ENCODE measurements at places on chromosomes 2 and 18.
A peak's percentile ranks its signal among the peaks of the same experiment; 100 is the strongest.

GRCh38 chr2:37877457-37878315 is 47.4 kb upstream of the RMDN2 start:
- DNase-seq: peak; percentile 69

DNA sequence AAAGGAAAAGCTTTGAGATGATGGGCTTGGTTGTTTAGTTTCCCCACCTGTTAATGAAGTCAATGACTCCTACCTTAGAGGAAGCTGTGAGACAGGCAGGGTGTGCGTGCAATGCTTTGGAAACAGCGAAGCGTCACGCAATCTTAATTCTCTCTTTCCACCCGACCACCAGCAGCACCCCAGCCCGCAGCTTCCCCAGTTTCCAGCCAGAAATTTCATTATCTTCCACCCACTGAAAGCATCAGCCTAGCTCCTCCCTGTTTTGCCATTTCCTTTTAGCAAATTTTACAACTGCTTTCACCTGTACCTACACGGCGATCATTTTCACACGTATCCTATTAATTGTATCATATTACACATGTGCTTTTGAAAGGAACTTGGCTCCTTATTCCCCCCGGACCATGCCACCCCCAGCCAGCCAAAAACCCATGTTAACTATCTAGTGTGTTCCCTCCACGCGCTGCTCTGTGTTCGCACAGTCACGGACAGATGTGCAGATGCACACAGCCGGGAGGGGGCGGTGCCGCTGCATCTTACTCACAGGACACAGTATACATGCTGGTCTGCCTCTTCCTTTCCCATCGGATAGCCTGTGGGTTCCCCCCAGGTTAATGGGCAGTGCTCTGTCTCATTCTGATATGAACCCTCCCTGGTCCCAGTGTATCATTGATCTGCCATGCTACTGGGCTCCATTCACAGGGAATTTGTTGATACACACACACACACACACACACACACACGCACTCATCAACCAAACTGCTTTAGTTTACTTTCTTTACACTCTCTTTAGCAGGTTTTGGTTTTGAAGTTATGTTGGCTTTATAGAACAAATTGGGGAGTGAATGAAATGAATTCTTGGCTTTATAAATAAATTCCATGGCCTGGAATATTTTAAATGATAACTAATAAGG is 22.4 kb downstream of the CYP27C1 start:
- DNase-seq: peak; percentile 47

DNA sequence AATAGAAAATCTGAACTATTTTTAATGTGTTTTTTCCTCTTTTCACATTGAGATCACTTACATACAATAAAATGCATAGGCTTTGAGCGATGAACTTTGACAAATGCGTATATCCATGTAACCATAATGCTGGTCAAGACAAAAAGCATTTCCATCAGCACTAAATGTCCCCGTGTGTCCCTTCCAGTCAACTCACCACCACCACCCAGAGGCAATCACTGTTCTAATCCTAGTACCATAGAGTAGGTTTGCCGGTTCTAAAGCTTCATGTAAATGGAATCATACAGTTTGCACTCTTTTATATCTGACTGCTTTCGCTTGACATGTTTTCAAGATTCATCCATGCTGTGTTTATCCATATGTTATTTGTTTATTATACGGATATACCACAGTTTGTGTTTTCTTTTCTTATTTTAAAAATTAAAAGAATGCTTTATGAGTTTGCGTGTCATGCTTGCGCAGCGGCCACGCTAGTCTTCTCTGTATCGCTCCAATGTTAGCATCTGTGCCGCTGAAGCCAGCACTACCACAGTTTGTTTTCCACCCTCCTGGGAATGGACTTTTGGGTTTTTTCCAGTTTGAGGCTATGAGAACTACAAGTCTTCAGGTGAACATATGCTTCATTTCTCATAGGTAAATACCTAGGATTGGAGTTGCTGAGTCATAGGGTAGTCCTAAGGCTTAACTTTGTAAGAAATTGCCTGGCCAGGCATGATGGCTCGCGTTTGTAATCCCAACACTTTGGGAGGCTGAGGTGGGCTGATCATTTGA is 197.5 kb upstream of the CHAC2 start:
- no peak for DNase-seq

DNA sequence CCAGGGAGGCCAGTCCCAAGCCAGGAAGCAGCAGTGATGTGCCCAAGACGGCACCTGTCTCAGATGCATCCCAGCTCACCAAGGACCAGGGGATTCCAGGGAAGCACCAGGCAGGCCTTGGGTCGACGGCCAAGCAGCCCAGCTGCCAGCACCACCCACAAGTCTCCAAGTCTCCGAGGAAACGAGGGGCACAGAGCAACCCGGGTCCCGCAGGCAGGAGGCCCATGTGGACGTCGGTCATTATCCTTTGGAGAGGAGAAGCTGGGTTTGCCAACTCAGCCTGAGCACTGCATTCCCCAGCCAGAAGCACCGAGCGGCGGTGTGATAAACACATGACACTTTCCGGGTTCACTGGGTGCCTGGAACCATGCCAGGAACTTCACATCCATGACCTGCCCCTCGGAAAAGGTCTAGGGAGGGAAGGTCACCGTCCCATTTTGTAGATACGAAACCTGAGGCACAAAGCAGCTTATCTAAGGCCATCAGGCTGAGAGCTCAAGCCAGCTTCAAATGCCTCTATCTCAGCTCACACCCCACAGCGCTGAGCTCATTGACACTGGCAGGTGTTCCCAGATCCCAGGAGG is 104.5 kb downstream of the ZNF516 start:
- no peak for DNase-seq

GRCh38 chr18:77108001-77108692 is 24.4 kb downstream of the MBP start:
- DNase-seq: peak; percentile 37

All from CD4-positive, alpha-beta T cell treated with Interleukin-21 for 1 hour (primary cell).